ENCODE measurements at places on chromosomes 1 and 21.

GRCh38 chr1:233491953-233492620 is 121.8 kb upstream of the KCNK1 start:
- DNase-seq = no peak

- peak; percentile 83 for DNase-seq
Measured at GRCh38 chr1:23118957-23119792, 49.5 kb downstream of the LUZP1 start.

DNA sequence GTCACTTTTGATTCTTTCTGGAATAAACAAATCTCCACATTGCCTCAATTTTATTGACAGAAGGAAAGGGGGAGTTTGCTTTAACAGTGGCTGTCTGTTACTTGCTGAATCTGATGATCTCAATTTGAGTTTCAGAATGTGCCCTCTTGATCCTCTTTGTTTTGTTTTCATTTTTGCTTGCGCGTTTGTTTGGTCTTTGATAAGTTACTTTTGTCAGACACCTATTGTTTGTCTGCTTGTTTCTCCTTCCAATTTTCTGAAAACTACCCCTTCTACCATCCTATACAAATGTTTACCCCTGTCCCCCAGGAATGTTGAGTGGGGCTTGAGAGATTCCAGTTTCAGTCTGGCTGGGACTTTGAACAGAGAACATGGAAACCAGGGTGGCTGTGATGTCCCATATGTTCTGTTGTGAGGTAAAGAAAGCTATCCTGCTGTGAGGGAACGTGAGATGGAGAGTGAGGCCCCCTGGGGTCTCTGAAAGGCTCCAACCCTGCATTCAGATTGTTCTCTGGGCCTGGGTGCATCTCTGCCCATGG is 11.8 kb upstream of the XCL2 start:
- DNase-seq = no peak

DNA sequence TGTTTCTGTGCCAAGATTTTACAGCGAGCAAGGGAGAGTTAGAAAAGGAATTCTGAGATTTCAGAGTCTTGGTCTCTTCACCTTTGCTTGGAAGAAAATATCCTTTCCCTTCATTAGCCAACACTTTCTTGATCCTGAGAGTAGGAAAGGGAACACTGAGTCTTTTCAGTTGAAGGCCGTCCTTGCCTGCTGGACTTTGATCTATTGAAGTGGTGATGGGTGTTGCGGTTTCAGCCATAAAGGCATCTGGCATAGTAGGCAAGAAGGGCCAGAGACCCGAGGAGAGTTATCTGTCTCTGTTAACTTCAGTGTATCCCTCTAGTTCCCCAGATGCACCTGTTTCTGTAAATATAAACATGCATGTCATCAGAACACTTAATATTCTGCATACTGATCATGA is 9.7 kb downstream of the SELE start:
- no peak for DNase-seq

DNA sequence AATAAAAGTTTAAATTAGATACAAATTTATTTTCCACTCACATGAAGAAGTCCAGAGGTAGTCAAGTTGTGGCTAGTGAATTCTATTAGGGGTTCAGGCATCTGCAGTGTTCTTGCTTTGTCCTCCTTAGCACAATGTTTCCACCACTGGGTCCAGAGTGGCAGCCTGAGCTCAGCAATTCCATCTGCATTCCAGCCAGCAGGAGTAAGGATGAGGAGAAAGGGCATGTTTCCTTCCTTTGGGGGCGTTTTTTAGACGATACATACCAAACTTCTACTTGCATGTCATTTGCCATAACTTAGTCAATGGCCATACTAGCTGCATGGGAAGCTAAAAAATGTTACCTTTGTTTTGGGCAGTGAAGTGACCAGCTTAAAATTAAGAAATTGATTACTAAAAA is 98.5 kb upstream of the VANGL1 start:
- DNase-seq = no peak

DNA sequence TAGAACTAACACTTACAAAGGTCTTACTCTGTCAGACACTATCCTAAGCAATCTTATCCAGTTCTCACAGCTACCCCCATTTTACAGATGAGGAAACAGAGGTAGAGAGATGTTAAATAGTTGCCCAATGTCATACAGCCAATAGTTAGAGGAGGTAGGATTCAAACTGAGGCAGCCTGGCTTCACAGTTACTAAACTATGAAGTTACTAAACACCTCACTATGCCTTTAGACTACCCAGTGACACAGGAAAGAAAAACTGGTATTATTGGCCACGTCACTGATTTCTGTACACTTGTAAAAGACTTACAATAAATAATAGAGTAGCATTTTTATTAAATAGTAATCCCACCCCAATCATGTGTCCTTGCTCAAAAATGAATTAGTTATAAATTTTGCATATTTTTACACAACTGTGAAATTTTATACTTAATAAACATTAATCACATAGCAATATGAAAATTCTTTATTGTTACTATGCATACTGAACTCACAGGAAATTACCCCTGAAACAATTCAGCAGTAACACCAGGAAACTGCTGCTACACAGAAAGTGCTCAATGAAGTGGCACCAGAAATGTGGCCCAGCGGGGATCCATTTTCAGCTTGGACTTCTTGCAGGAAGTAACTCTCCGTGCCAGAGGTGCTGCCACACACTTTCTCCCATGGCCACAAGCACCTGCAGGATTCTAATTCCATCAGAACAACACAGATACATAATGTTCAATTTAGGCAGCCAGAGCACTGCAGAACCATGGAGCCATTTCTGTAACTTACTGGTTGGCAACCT is 69.4 kb downstream of the VAV3 start:
- no peak for DNase-seq

GRCh38 chr1:94094469-94095111 is 26.4 kb downstream of the ABCA4 start:
- DNase-seq = no peak

All from CD4-positive, alpha-beta T cell treated with Interleukin-21 for 1 hour (primary cell).